Fibroblast of pulmonary artery (primary cell): ENCODE measurements at places on chromosomes 1 and 21.

DNA sequence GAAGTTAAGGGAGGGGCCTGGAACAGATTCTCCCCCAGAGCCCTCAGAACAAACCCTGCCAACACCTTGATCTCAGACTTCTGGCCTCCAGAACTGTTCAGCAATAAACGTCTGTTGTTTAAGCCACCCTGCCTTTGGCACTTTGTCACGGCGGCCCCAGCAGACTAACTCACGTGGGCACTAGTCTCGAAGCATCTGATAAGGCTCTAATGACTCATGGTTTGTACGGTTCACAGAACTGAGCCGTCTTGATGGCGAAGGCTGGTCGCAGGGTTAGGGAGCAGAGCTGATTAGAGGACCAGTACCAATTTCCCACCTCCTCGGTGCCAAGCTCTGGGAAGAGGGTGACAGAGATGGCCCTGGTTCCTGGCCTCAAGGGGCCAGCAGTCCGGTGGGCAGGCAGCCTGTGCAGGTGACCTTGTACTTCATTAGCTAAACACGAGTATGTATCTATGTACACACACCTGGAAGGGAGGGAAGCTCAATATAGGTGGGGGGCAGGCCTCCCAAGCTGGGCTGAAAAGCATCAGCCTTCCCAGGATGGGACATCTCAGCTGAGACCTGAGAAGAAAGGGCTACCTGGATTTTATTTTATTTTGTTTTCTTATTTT lies 112.8 kb downstream of the MRPS6 start:
- DNase-seq, result no peak

GRCh38 chr1:232463225-232463624 lies 166.7 kb downstream of the SIPA1L2 start:
- DNase-seq, result peak; percentile 20

DNA sequence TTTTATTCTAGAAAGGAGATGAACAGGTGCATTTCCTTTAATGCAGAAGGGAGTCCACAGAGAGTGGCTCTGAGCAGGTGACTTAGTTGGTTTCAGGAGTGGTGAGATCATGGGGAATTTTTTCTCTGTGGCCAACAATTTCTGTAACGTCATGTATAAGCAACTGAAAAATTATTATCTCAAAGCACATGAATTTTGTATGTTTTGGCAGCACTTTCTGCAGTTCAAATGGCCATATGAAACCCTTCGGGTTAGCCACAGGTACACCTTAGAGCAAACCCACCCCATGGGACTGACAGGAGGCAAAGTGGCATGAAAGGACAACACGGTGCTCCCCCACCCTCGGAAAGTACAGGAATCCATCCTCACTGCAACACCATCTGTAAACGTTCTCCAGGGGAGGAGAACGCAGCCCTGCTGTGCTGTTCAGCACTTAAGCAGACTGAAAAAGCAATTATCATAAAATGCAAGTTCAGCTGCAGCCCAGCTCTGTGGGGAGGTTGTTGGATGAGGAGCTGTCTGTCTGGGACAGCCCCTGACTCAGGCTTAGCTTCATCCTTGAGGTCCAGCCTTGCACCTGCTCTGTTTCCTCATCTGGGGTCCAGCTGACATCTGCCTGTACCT lies 55.8 kb upstream of the CLDN14 start:
- no peak for DNase-seq

DNA sequence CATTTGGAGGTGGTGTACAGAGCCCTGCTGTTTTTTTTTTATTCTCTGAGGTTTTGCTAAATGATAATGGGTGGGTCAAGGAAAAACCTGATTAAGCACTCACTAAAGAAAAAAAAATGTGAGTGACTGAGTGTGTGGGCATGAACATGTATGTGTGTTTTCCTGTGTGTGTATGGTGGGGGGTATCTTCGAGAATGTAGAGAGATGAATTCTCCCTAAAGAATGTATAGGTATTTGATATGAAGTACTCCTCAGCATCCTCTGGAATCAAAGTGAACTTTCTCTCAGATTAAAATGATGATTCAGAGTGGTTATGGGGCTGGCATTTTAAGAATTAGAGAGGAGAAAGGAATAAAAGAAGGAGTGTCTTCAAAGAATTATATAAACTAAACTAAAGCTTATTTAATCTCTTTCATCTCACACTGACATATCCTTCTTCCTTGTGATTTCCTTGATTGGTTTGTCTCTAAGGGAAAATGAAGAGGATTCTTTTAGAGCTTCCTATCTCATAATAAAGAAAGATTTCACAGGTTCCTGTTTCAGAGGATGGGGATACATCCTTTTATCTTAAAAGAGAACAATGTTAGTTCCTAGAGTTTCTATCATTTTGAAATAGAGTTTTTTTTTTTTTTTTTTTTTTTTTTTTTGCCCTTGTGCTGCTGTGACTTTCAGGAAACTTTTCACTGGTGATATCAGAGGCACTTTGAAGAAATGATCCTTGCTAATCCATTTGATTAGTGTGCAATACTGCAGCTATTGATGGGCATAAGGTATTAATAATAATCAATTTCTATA lies 23.9 kb downstream of the S1PR1 start:
- DNase-seq, result no peak

GRCh38 chr1:64471218-64472039 lies 1.5 kb downstream of the CACHD1 start:
- peak; percentile 9 for DNase-seq

DNA sequence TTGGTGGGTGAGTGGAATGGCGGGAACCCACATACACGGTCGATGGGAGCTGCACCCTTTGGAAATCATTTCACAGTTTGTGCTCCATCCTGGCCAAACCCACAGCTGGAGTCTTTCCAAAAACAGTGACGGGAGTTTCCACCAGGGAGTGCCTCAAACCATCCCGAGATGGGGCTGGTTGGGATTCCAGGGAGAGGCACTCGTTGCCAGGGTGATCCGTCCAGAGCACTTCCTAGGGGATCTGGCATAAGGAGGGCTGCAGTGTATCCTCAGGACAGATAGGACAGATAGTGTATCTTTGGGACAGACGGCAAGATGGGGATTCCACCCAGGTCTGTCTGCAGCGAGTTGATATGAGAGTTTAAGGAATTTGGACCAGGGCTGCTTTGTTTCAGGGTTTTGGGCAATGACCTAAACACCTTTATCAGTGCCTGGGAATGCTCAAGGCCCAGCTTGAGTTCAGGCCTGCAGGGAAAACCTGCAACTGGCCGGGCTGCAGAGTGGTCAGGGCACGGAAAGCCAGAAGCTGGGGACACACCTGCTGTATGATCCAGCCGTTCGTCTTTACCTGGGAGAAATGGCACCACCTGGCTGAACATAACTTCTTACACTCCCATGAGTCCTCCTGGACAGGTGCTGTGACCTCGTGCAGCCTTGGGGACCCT lies 3.4 kb upstream of the POFUT2 start:
- peak; percentile 84 for DNase-seq

DNA sequence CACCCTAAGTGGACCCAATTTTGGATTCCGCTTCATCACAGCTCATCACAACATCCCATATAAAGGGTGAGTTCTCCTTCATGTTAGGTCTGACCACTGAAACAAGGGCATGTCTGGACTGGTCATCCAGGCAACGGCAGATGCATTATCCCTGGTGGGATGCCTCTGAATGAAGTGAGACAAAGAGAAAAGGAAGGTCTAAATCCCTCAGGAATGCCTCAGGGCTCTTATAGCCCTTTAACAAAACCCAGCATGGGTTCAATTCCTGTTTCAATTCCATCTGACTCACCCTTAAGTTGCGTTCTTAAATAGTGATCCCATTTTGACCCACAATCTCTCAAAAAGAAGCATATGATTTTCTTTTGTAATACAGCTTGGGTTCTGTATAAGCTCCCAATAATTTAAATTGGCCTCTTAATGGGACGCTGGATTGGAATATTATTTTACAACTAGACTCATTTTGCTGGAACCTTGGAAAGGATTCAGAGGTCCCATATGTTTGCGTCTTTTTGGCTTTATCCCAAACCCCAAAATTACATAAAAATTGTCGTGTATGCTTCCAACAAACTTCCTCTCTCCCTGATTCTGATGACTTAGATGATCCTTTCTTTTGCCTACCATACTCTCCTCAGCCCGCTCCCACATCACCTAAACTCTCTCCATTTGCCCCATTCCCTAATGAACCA lies 287.4 kb upstream of the ZP4 start:
- DNase-seq, result no peak

DNA sequence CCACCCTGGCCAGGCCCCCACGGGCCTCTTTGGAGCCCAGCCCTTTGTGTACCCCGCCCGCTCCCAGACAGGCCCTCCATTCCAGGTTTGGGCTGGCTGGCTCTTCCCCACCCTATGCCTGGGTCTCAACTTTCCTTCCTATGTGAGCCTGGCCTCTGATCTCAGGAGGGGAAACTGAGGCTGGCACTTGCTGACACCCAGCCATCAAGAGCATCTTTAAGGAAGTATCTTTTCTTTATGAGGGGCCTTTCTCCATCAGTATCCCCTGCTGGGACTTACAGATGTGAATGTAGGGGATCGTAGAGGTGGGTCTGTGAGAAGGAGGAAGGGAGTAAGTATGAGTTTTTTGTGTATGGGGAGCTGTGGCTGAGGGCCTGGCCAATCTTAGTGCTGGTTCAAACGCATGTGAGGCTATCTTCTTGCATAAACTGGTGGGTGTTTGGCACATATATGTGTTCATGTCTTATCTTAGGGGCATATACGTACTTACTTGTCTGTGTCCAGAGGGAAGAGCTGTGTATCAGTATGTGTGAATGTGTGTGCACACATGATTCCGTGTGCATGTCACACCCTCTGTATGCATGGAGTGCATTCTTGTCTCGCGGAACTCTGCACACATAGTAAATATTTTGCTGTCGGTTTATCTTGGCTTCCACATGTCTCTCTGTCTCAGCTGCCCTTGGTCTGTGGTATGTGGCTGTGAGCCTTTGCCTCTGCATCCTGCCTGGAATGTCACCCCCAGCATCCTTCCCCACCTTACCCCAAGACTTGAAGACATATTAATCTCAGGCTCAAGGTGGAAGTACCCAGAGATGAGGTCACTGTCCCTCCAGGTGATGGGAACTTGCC lies 5.4 kb downstream of the NECTIN4 start:
- peak; percentile 25 for DNase-seq

DNA sequence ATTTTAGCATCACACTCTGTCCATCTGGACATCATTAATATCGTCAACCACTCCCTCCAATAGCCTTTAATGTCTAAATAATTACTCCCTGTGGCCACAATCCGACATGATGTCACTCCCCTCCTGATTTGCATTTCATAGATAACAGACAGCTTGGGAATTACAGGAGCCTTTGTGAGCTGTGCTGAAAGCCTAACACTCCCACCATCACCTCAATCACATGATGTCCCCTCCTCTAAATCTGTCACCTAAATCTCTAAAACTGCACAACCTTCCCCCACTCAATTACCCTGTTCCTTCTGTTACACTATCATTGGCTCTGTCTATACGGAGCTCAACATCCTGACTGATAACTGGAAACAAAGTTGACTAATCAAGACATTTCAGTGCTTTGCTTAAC lies 14.3 kb downstream of the NHLH2 start:
- DNase-seq, result no peak

- DNase-seq, result peak; percentile 66
These were observed 89.3 kb upstream of the AKT3 start for GRCh38 chr1:243939167-243939848.

DNA sequence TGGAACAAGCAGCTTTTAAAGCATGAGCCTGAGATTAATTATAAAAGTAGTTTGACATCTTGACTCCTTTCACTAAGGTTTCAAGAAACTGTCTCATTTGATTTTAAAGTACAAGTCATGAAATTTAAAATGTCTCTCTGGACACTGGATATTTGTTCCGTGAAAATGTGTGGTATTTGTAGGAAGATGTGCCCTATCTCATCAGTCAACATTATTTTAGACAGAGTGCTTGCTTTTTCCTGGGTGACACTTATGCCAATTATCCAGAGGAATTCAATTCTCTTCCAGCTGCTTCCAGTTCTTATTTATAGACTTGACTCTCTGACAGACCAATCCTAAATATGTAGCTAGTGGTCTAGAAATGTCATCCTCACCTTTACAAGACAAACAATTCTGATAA lies 300.4 kb downstream of the PLA2G4A start:
- no peak for DNase-seq

GRCh38 chr1:9510130-9510529 lies 29.1 kb upstream of the SLC25A33 start:
- DNase-seq, result no peak

- no peak for DNase-seq
These were observed 556.0 kb downstream of the PTPRC start for GRCh38 chr1:199194862-199195261.

DNA sequence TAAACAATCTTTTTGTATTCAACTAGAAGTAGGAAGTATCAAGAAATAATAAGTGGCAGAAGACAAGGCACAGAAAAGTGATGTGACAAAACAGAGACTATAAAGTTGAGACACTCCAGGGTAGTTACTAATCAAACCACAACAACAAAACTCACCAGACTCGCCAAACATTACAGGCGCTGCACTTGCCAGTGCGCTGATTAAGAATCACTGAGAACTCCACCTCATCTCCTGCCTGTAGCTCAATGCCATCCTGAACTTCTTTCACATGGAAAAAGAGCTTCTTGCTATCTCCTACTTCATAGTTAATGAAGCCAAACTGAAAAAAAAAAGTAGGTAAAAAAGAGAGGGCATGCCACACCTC lies 2.8 kb upstream of the NRAS start:
- no peak for DNase-seq
